ENCODE measurements at places on chromosomes 16 and 17.
A peak's percentile ranks its signal among the peaks of the same experiment; 100 is the strongest.

DNA sequence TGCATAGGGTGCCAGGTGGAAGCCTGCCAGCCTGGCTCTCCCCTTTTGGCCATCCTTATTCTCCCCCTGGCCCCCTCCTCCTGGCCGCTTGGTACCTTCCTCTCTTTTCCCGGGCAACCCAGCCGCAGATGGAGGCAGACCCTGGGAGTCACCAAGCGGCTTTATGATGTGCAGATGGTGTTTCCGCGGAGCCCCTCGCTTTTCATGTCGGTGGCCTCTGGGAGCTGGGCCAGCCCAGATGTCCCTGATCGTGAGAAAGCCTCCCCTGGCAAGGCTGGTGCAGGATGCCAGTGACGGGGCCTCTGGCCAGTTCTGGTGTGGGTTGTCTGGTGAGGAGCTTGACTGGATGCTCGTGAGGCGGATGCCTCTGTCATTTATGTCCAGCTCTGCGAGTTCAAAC lies 18.0 kb upstream of the BRD7 start:
- DNase-seq: no peak

DNA sequence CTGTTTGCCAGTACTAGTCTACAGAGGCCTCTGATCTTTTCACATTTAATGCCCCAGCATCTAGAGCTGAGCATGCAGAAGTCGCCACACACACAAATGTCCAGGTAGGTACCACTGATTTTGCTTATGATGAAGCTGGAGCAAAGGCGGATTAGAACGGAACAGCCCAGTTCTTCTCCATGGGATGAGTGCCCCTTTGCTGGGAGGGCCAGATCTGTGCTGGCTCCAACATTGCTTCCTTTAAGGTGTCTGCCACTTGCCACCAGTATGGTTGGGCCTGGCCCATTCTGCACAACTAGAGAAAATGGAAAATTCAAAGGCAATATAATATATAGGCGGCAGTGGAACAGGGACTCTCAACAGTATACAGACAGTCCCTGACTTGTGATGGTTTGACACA lies 2.2 kb upstream of the MNT start:
- no peak for DNase-seq

GRCh38 chr16:85227084-85227945 lies 115.0 kb upstream of the CIBAR2 start:
- DNase-seq: no peak

GRCh38 chr17:17568772-17569195 lies 22.7 kb downstream of the PEMT start:
- peak; percentile 27 for DNase-seq

DNA sequence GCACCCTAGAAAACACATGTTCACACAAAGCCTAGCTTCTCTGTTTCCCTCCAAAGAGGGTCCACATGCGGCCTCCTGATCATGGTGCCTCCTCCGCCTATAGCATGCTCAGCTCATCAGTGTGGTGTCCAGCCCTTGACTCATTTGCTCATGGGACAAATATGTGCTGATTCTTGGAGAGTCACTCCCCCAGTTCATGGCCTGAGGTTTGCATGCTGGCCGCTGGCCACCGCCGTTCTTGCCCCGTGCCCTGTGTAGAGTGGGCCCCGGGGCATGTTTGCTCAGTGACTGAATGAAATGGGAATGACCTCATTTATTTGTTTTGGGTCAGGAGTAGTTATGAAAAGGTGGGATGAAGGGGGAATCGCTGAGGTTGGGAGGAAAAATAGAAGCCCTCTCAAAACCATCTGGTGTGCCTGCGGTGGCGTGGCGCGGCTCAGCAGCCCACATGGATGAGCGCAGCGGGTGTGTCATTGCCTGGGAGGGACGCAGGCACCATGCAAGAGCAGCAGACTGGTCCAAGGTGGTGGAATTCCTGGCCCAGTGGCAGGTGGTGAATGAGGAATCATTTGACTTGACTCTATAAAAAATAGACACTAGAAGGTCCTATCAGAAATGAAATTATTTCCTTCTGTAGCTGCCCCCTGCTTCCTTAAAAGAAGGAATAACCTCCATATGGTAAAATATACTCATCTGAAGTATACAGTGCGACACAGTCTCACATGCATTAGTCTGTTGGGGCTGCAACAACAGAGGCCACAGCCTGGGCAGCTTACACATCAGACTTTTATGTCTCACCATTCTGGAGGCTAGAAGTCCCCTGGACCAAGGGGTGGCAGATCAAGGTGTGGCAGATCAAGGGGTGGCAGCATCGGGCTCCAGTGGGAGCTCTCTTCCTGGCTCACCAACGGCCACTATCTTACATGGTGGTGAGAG lies 31.7 kb downstream of the CRISPLD2 start:
- no peak for DNase-seq
